Nasal cavity respiratory epithelium epithelial cell of viscerocranial mucosa (primary cell): ENCODE measurements at places on chromosomes 7 and 10. TPM values are rescaled to one million over a fixed set of nuclear protein-coding genes. Genes with fewer than 3 reads are reported as not detected.

GPR26 gene
- total RNA-seq = under 0.01 TPM in 1 of 2 replicates, not detected in the other

FOXI2 gene
- not detected in 2 replicates for total RNA-seq

PLAU gene
- total RNA-seq = 90.2 and 759 TPM in 2 replicates

PRXL2A gene
- 24.9 and 74.5 TPM in 2 replicates for total RNA-seq

SPDYE2 gene
- not detected in 2 replicates for total RNA-seq

TLX1 gene
- not detected in 2 replicates for total RNA-seq

USP54 gene
- 14.0 and 30.5 TPM in 2 replicates for total RNA-seq

PRSS37 gene
- not detected in 2 replicates for total RNA-seq

UCN3 gene
- total RNA-seq = not detected in 2 replicates

GJD4 gene
- total RNA-seq = 0.07 TPM in 1 of 2 replicates, not detected in the other

HOXA1 gene
- total RNA-seq = 0.07 and 0.68 TPM in 2 replicates

CALN1 gene
- total RNA-seq = under 0.01 TPM in 1 of 2 replicates, not detected in the other

ABCB1 gene
- not detected in 2 replicates for total RNA-seq

MSMB gene
- total RNA-seq = 0.34 and 21.0 TPM in 2 replicates

ACSM6 gene
- not detected in 2 replicates for total RNA-seq

FEZF1 gene
- total RNA-seq = under 0.01 TPM in 1 of 2 replicates, not detected in the other

PWWP2B gene
- total RNA-seq = 42.7 and 43.1 TPM in 2 replicates

SYT15B gene
- not detected in 2 replicates for total RNA-seq

ZNF503 gene
- total RNA-seq = 2.4 and 11.7 TPM in 2 replicates

MOGAT3 gene
- not detected in 2 replicates for total RNA-seq

TACR2 gene
- total RNA-seq = 0.07 TPM in 1 of 2 replicates, not detected in the other

CYP2C19 gene
- 0.50 TPM in 1 of 2 replicates, not detected in the other for total RNA-seq

EGR2 gene
- total RNA-seq = 0.64 and 0.68 TPM in 2 replicates

PON3 gene
- total RNA-seq = 0.50 and 1.4 TPM in 2 replicates

TAS2R41 gene
- 0.07 TPM in 1 of 2 replicates, not detected in the other for total RNA-seq

CELF2 gene
- 4.8 and 5.5 TPM in 2 replicates for total RNA-seq

MMP21 gene
- total RNA-seq = not detected in 2 replicates

TAS2R3 gene
- 1.0 and 7.8 TPM in 2 replicates for total RNA-seq
